Bone marrow (tissue), 2 donors: ENCODE measurements at places on chromosomes 5 and 9.

DNA sequence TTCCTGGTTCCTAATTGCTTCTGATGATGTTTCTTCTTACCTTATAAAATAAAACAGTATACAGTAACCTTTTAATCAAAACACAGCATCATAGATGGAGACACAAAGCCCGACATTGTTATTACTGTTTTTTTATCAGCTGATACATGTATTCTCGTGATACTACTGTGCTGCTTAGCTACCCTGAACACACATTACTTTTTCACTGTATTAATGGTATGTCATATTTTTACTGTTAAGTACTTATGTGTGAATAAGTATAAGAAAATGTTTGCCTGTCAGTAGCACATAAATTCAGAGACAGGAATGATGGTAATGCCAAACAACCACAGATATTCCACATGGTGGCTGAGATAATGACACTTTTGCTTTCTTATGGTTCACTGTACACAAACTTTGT, 68.7 kb downstream of the RAB24 start:
- DNase-seq: no peak

GRCh38 chr9:20618361-20618802, 3.9 kb downstream of the MLLT3 start:
- no peak for DNase-seq

GRCh38 chr5:35067985-35068384, 20.2 kb upstream of the AGXT2 start:
- no peak for DNase-seq

- DNase-seq: no peak
Observed at GRCh38 chr5:174139623-174140022, 94.1 kb downstream of the NSG2 start.
